ENCODE measurements at places on chromosomes 7 and 10.

GRCh38 chr10:103980288-103980906, 13.5 kb downstream of the SLK start:
- no peak for DNase-seq

DNA sequence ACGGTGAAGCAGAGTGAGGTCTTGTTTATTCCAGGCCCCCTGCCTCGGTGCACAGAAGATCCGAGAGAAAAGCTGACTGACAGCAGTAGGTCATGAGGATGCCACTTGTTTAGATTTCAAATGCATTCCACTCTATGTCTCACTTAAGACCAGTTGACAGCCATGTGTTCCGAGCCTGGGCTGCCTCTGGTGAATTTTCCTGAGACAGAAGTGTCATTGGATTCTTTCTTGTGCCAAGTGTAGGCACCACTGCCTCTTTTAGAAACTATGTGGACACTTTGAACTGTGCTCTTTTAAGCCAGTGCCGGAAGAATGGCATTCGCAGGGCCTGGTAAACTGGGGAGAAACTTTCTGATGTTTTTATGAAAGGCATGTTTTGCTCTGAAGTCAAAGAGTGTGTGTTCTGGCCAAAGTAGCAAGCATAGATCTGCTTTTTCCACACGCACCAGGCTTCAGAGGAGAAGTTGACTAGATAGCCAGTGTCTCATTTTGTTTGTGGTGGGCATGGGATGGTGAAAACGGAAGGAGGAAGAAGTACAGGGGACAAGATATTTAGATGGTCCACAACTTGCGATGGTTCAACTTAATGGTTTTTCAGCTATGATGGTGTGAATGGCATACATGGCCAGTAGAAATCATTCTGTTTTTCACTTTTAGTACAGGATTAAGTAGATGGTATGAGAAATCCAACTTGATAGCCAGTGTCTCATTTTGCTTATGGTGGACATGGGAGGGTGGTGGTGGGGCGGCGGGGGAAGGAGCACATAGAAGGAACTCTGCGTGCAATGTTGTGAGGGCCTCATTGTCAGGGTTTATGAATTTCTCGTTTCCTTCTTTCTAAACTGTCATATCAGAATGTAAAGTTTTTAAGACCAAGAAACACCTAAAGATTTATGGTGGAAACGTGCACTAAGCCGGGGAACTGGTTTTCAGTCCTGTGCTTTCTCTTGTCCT, 41.5 kb downstream of the CYP17A1 start:
- no peak for DNase-seq

GRCh38 chr7:105715528-105715927, 134.2 kb upstream of the EFCAB10 start:
- DNase-seq = no peak

GRCh38 chr7:129210256-129210988, 14.4 kb upstream of the AHCYL2 start:
- DNase-seq = peak; percentile 45

DNA sequence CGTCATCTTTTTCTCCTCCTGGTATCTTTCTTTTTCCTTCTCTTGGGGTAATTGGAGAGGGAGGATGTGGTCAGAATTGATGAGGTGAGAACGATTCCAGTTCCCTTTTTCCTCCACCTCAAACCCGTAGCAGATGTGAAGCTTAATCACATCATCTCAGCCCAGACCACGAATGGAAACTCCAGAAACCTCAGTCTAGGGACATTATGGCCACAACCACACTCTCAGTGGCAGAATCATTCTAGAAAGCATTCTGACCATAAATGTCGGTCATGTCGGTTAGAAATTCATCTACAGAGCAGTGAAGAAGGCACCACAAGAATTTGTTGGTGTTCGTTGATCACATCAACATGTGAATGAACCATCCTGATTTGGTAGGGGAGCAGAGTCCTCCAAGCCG, 78.7 kb downstream of the GATA3 start:
- no peak for DNase-seq

GRCh38 chr7:105512926-105513526, 9.0 kb downstream of the PUS7 start:
- no peak for DNase-seq

GRCh38 chr7:128422842-128423241, 13.1 kb upstream of the IMPDH1 start:
- DNase-seq = no peak

GRCh38 chr10:110006358-110007160, 1.2 kb upstream of the ADD3 start:
- no peak for DNase-seq

Measured in stimulated activated CD4-positive, alpha-beta T cell treated with anti-CD3 and anti-CD28 coated beads, Interleukin-1b, Interleukin-23, amount 100 ng/mL, for 4 hours (primary cell).